Activated CD4-positive, alpha-beta T cell treated with anti-CD3 and anti-CD28 coated beads, Interleukin-2, amount 50 U/mL, for 1 hour (primary cell): ENCODE measurements at places on chromosomes 11 and 22.

DNA sequence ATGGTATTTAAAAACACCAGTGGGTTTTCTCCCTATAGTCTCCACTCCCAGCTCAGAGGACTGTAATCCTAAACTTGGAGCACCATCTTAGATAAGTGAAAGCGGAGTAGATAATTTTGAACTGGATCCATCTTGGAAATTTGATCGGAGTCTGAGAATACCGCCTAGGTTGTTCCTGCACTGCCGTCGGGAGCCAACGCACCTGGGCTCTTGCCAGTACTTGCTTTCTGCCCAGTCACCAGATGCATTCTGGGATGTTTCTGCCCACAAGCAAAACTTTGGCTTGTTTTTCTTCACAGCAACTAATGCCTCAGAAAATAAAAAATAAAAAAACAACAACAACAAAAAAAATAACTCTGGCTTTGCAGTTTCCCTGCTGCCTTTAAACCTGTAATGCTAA, 113.0 kb upstream of the MTMR2 start:
- no peak for DNase-seq

- DNase-seq: no peak
Observed at GRCh38 chr11:106997227-106997626, 21.0 kb downstream of the GUCY1A2 start.

GRCh38 chr11:68550485-68550817, 89.9 kb downstream of the PPP6R3 start:
- no peak for DNase-seq

DNA sequence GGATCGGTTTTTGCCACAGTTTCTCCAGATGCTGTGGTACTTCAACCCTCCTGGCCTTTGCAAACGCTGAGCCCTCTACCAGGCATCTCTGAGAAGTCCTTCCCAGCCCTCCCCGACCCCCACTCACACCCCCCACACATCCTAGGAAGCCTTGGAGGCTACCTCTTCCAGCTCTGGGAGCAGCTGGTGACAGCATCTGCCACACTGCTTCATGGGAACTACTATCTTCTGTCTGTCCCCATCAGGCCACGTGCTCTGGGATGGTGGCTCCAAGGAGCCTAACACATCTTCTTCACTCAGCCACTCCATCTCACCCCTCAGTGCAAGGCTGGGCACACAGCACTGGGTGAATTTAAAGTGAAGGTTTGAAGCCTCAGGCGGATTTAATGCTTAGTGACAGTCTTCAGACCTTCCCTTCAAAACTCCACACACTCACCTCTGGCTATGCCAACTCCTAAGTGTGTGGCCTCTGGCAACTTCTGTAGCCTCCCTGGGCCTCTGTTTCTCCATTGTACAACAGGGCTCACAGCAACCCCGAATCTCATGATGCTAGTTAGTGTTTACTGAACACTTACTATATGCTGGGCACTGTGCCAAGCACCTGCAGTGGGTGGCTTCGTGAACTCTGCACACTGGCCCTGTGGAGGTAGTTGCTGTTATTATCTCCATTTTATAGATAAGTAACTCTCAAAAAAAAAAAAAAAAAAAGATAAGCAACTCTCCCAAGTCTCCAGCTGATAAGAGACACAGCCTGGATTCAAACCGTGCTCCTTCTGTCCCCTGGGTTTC, 7.3 kb upstream of the TP53I11 start:
- no peak for DNase-seq

- no peak for DNase-seq
Observed at GRCh38 chr11:115544422-115544948, 40.3 kb upstream of the CADM1 start.

GRCh38 chr11:114166897-114167323, 107.4 kb downstream of the ZBTB16 start:
- no peak for DNase-seq

DNA sequence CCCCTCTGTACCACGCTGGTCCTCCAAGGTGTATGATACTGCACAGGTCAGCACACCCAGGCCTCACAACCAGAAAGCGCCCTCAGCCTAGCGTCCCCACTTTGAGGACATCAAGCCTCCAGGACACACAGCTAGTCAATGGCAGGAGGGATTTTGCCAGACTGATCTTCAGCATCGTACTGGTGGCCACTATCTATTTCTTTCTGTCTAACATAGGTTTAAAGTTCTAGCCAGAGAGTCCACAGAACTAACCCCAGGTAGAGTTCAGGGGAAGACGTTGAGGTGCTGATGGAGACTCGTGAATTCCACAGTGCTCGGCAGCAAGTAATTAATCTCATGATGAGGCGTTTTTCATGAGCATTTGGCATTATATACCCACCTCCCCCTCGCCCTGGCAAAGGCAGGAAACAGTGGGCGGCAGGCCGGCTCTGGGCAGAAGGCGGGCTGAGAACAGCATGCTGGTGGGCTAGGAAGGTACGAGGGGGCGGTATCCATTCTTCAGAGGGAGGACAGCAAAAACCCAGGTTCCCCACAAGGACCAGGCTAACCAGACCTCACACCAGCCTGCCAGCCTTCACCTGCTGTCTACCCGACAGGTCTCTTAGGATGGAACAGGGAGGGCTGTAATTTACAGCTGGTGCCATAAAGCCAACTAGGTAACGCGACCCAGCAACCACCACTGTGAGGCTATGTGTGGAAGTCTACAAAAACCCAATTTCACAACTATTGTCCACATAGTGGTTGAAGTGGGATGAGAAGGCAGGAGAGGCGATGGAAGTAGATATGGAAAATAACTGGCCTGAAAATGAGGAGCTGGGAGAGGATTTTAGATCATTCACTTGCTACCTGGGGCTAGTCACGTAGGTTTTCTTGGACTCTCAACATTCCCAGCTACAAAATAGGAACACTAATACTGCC, 18.5 kb downstream of the MYH9 start:
- no peak for DNase-seq

DNA sequence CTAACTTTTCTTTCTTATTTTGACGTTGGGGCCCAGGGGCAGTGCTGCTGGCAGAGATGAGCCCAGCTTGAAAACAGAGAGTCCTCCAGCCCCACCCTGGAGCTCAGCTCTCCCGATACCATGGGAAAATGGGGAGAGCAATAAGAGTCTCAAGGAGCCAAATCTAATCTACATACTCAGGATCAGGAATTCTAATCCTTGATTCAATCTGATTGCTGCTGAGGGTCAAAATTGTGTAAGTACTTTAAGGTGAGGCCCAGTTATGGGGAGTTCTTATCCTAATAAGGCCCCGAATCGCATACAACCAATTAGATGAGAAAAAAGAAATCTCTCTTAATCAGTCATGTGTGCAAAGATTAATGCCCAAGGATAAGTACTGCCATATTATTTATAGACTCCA, 202.9 kb downstream of the FAM76B start:
- no peak for DNase-seq

- DNase-seq: no peak
Observed at GRCh38 chr22:28023036-28023435, 104.0 kb upstream of the PITPNB start.

DNA sequence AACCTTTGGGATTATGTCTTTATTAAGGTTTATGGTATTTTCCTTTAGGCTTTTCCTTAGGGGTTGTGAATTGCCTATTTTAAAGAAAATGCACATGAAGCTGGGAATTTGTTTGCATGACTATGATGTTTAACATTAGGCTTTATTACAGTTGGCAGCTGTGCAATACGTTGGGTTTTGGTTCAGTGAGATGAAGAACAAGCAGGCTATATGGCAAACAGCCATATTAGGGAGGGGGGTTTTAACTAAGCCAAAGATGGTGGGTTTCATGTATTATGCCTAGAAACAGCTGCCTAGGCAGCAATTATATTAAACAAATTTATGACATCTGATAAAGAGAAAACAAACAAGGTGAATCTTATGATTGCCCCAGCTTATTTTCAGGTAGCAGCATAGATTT, 880.8 kb downstream of the FAM181B start:
- DNase-seq: no peak

- no peak for DNase-seq
Observed at GRCh38 chr11:114309517-114309916, 13.3 kb downstream of the NNMT start.

DNA sequence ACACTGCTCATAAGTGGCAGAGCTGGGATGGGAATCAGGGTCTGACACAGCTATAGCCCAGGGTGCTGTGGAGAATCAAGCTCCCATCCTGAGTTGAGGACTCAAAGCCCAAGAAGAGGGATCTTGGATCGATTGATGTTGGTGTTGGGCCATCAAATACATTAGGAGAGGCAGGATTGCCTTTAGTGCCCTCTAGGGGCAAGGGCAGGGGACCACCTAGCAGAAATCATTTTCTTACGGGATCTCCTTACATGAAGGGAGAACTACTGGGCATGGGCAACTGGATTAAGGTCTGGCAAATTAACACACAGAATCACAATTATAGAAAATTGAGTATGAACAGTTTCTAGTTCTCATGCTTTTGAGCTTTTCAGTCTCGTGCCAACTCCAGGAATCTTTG, 24.9 kb upstream of the EMSY start:
- DNase-seq: no peak

GRCh38 chr22:24303007-24303406, 32.4 kb downstream of the SPECC1L start:
- no peak for DNase-seq

- no peak for DNase-seq
Observed at GRCh38 chr22:45430871-45431270, 17.4 kb downstream of the RIBC2 start.

- no peak for DNase-seq
Observed at GRCh38 chr11:27777033-27777432, 76.8 kb upstream of the BDNF start.

- DNase-seq: no peak
Observed at GRCh38 chr11:86161336-86161735, 83.2 kb upstream of the EED start.

DNA sequence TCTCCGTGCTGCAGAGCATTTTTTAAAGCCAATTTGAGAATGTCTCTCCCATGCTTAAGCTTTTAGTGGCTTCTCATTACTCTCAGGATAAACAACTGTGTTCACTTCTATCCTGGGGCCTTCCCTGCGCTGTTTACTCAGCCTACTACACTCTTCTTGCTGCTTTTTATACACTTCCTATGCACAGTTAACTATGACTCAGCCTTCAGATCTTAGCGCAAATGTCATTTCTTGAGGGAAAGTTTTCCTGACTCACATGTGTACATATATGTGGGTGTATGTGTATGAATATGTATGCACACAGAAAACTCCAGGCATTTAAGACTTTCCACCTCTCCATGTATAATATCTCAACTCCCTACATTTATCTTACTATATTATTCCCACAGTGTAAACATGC, 9.8 kb downstream of the THAP12 start:
- DNase-seq: no peak

- no peak for DNase-seq
Observed at GRCh38 chr11:108863528-108863927, 198.7 kb downstream of the DDX10 start.

- DNase-seq: no peak
Observed at GRCh38 chr22:43128116-43128515, 15.1 kb downstream of the MCAT start.

DNA sequence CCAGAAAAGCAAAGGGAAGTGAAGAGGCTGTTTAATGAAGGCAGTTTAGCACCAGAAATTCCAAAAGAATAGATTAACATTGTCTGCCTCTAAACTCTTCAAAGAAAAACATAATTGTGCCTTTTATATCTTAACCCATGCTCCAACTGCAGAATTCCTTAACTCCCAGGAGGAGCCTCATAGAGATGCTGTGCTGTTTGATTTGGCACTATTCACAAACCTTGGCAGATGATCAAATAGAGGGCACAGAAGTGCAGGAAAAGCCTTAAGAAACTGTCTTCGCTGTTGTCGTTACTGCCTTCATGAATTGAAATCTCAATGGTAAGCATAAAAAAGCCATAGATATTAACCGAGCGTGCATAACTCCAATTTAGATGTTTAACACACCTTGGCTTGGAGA, 124.1 kb upstream of the MPPED2 start:
- no peak for DNase-seq

DNA sequence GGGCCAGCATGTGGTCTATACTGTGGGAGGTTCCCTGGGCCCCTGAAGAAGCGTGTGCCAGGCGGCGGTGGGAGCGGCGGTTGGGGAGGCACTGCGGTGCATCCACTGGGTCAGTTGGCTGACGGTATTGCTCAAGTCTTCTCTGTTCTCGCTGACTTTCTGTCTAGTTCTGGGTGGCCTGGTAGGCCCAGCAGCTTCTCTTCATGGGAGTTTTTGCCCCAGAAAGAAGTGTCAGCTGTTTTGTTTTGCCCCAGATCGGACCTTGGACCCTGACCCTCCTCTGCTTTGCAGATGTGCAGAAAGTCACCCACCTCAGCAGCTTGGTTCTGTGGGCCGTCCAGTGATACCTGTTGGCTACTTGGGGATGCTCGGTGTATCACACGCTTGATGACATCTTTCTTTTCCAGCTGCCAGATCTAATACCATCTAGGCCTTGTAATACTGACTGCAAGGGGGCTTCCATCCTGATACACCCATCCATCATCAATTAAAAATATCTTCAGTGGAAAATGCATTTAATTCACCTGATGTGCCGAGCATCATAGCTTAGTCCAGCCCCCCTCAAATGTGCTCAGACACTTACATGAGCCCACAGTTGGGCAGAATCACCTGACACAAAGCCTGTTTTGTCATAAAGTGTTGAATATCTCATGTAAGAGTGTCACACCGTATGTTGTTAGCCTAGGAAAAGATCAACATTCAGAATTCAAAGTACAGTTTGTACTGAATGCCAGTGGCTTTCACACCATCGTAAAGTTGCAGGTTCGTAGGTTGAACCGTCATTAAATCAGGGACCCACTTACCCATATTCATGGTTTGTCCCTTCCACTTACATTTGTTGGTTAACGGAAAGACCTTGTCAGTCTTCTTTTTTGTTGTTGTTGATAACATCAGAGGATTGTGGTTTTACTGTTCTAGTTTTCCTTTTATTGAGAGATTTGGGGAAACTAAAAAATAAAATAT, 13.9 kb downstream of the ZBED4 start:
- no peak for DNase-seq

GRCh38 chr11:126633330-126633729, 277.8 kb downstream of the ST3GAL4 start:
- no peak for DNase-seq

- no peak for DNase-seq
Observed at GRCh38 chr11:131038597-131038996, 122.3 kb upstream of the SNX19 start.

GRCh38 chr11:41458641-41459040, 811 bp downstream of the LRRC4C start:
- no peak for DNase-seq

DNA sequence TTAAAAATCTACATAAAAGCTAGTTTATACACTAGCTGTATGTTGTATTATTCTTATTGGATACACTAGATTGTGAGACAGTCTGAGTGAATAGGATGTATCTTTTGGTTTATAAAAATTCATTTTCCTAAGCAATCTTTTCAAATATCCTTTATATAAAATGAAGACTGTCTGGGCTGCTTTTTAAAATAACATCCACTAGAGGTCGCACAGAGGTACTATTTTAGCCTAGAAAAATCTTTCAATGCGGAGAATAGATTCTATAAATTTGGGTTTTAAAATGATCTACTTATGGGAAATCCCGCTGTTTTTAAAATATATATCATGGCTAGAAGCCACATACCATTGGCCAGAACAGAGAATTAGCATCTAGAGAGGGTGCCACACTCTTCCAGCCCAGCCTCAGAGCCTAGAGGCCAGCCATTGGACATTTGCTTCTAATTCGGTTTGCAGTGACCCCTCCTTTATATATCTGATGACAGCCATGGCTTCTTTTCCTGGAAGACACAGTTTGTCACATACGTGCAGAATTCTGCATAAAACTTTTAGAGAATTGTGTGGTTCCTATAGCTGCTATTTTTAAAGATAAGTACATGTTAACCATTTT, 7.3 kb downstream of the C11orf97 start:
- DNase-seq: no peak
